CD4-positive, CD25-positive, alpha-beta regulatory T cell (primary cell): ENCODE measurements at places on chromosomes 5 and 9.

DNA sequence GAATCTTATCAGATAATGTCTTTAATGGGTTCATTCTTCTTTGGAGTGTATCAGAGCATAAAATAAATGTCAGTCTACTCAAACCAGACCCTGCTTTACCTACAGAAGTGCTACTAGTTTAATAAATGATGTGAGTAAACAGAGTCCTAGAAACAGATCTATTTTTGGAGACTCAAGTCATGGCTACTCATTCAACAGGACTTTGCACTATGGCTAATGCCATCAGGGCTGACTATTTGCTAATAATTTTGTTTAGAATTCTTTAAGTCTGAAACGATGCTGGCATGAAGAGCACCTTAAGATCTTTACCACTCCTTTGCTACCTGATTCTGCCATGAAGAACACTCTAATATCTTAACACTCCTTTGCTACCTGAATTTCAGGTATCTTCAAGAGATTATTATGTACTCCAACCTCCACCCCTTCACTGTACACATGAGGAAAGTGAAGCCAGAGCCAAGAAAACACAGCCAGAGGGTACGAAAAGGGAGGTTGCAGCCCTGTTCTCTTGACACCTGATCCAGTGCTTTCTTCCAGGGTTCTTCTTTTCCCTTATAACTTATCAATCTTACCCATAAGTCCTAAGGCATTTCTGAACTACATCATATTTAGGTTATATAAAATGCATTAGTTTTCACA lies 62.4 kb downstream of the ZNF608 start:
- no peak for DNase-seq

DNA sequence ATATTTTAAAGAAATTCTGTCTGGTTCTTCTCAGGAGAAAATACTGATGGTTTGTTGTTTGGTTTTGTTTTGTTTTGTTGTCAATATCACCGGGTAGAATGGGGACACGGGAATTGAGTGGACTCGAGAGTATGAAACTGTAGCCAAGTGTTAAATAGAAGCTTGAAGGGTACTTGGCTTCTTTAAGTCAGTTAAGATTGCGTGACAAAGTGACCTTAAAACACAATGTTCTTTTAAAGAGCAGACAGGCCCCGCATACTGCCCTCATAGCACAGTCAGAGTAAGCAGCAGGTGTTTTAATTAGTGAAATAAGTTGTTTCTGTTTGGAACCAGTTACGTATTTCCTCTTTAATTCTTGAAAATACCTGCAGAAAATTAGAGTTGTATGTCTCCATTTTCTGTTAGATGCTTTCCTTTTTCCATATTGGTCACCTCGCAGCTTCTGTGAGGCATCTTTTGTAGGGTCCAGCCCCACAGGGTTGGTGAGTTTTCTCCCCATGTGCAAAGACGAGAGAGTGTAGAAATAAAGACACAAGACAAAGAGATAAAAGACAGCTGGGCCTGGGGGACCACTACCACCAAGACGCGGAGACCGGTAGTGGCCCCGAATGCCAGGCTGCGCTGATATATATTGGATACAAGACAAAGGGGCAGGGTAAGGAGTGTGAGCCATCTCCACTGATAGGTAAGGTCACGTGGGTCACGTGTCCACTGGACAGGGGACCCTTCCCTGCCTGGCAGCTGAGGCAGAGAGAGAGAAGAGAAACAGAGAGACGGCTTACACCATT lies 9.6 kb downstream of the TRIP13 start:
- DNase-seq: no peak

GRCh38 chr5:170542691-170543293 lies 39.0 kb downstream of the KCNIP1 start:
- DNase-seq: no peak

DNA sequence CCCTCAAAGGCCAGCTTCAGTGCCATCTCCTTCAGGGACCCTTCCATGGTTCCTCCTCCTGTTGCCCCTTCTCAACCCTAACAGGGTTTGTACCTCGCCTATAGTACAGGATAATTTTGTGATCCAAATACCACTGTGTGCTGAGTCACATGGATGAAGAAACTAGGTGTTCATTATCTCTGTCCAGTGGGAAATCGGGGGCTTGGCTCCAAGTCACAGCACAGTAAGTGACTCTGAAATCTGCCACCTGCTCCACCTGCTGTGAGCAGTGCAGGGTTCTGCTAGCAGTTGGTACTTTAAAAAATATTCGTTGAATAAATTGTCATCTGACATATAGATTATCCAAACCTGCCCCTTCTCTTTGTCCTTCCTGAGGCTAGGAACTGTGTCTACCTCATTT lies 123.2 kb upstream of the OTULINL start:
- no peak for DNase-seq

GRCh38 chr5:73947906-73948640 lies 322.1 kb downstream of the ARHGEF28 start:
- no peak for DNase-seq

DNA sequence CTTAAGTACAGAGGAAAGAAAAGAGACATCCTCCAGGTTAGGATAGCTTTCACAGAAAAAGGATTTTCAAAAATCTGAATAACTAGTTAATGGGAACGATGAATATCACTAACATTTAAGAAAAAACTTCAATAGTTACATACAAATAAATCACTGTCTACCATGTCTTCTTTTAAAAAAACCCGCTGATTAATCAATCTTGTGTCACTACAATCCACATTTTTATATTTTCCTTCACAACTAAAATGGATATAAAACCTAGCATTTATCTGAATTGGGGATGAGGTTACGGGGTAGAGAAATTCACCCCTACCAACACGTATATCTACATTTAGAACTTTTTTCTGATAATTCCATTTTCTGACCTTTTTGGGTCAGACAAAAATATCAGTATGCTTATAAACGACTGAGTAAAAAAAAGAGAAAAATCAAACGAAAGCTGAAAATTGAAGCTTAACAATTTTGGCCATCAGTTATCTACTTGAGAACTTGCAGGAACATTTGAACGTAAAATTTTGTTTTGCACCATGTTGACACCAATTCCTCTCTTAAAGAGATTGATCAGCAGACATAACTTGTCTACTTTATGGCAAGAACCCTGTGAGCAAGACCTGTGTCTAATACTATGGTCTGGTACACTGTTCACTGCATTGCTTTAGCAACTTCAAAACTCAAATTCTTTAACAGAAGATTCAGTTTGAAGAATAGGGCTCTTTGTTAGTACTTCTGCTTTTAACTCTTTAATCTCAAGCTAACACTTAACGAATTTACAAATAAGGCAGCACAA lies 4.8 kb downstream of the NR3C1 start:
- DNase-seq: no peak

DNA sequence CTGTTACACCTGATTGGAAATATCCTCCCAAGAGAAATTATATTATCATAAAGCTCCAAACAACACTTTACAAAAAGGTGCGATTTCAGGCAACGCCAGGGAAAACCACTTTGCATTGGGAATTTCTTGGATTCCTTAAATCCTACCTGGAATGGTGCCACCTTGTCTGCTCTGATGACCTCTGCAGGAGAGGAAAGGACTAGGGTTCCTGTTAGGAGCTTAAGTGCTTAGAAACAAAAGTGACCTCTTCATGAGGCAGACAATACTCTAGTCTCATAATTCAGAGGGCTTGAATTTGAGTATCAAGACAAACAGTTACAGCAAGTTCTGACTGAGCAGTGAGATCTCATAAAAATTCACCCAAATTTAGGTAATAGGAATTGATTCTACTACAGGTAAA lies 33.9 kb upstream of the GLIS3 start:
- no peak for DNase-seq

GRCh38 chr9:573691-574410 lies 267.6 kb upstream of the DMRT1 start:
- DNase-seq: no peak

- peak; percentile 52 for DNase-seq
Observed at GRCh38 chr9:79477955-79478771, 93.6 kb upstream of the TLE4 start.

GRCh38 chr5:96381526-96381925 lies 51.5 kb downstream of the PCSK1 start:
- peak; percentile 8 for DNase-seq

DNA sequence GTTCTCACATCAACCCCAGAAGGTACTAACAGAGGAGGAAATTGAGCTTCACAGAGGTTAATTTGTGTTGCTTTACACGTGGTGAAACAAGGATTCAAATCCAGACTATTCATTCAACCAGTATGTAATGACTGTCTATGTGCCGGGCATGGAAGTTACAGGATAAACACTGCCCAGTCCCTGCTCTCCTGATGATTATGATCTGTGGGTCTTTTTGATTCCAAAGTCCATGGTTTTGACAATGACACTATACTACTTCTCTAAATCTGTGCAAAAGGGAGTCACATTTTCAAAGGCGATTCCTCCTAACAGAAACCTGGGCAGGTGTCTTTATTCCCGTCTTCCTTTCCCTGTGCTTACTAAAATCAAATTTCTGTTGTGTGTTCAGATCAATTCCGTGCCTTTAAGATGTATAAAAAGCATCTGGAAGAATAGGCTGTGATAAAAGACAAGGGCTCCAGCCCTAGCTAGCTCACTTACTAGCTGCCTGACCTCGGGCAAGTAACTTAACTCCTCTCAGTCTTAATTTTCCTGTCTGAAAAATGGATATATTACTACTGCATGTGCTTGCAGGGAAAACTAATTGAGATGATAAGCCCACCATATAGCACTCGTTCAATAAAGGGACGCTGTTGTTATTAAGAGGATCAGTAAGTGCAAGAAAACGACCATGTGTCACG lies 970 bp upstream of the CREBRF start:
- no peak for DNase-seq

DNA sequence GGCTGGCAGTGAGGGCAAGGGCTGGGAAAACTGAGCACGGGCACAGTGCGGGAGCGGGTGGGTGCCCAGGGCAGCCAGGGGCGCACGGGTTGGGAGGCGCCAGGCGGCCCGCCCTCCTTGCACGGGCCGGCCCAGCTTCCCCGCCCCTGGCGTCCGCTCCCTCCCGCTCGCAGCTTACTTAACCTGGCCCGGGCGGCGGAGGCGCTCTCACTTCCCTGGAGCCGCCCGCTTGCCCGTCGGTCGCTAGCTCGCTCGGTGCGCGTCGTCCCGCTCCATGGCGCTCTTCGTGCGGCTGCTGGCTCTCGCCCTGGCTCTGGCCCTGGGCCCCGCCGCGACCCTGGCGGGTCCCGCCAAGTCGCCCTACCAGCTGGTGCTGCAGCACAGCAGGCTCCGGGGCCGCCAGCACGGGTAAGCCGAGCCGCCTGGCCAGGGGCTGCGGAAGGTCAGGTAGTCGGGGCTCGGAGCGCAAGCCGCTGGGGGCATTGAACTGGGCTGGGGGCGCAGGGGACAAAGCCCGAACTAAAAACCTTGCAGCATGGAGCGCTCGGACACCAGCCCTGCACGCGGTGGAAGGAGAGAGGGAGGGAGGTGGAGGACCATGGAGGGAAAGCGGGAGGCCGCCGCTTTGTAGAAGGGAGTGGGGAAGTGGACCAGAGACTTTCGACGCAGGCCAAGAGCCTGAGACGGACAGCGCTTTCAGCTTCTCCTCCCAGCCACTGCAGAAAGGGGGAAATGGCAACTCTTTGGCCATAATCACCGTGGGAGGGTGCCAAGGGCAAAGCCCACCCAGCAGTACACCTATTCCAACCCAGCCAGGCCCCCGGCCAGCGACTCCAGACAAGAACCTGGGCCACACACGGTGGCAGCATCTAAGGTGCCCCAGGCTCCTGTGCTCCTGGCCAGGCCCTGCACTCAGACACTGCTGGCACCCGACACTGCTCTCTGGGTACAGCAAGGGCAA lies at the start of gene TGFBI:
Gene TGFBI, plus strand, starts transcription at position 207 of the 961 bp plus-strand sequence. Its CDS starts 68 bp downstream, at position 275.
- no peak for DNase-seq

GRCh38 chr9:37239224-37239859 lies 119.0 kb downstream of the ZCCHC7 start:
- DNase-seq: no peak
